ENCODE measurements at places on chromosomes 7 and 10.

DNA sequence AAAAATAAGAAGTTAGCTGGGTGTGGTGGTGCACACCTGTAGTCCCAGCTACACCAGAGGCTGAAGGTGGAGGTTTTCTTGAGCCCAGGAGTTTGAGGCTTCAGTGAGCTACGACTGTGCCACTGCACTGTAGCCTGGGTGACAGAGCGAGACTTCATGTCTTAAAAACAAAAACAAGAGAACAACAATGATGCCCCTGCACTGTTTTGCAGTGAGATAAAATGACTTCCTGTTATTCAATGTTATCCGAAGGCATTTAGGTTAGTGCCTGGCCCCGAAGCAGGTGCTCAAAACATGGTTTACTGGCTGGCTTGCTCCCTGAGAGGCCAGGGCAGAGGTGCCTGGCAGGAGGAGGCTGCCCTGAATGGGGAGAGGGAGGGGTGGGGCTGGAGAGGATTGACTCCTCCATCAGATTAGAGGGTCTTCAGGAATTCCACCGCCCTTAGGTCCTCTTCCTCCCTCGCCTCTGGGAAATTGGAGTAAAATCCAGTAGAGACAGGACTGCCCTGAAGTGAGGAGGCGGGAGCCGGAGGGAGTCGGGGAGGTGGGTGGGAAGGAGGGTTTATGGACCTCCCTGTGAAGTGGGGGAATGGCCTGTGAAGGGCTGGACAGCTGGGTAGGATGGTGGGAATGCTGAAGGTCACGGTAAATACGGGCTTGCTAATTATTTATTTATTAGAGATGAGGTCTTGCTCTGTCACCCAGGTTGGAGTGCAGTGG lies 6.8 kb upstream of the CLDN4 start:
- no peak for DNase-seq

- DNase-seq: no peak
Observed at GRCh38 chr10:84944187-84944586, 615.8 kb downstream of the CCSER2 start.

DNA sequence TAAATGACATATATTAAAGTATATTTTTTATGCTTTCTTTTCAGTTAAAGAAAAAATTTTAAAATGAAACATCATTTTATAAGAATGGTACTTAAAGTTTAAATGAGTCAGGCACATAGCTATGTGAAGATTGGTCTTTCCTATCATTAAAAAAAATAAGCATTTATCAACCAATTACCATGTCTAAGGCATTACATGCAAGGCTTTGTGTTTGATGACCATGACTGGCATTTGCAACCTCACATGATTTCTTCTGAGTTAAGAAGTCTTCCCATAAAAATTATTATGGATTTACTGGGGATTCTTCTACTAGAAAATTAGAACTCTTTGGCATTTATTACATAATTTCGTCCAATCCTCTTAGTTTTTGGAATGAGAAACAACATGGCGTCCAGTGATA lies 776.1 kb downstream of the MAGI2 start:
- no peak for DNase-seq

DNA sequence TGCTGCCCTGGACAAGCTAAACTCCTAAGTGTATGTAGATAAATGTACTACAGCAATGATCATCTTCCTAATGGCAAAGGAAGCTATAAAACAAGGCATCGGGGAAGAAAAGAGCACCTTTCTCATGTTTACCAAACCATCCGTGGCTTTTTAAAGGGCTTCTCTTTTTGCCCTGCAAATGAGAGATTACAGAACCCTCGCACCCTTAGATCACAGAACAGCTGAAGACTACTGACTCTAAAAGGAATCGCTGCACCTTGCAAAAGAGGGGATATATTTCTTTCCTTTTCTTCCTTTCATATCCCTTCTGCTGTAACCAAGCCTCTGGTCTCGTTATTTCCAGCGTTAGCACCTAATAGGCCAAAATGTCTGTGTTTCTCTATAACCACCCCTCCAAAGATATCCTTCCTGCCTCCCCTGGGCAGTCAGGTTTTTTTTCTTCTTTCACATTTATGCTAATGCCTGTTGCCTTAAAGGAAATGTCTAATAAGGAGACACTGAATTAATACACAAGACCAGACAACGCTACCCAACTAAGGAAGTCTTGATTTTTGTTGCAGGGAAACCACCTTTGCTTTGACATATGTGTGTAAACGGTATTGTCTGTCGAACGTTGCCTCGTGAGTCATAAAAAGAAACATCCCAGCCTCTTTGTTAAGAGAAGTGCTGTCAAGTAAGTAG lies 10.5 kb downstream of the ST8SIA6 start:
- no peak for DNase-seq

DNA sequence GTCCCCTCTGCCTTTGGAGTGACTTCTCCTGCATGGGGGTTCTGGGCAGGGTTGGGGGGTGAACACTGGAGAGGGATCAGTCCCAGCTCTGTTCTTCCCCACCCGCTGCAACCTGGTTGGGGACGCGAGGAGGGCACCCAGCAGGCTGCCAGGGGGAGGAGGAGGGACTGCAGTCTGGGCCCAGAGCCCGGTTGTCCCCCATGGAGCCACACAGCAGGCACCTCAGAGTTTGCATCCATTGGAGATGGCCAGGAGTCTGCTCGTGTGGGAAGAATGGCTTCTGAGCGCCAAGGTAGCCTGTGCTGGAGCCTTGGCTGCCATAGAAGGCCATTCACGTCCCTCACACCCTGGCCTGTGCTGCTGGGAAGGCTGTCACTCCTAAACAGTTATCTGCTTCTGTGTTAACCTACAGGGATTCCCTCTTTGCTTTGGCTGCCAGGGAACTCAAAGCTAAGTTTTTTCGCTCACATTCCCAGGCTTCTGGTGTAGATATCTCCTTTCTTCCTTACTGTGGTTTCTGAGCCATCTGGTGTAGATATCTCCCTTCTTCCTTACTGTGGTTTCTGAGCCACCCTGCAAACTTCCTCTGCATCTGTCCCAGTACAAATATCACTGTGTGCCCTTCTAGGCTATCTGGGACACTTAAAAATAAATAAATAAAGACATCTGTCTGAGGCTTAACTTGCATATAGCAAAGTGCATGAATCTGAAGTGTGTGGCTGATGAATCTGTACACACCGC lies 133.7 kb downstream of the LHPP start:
- no peak for DNase-seq

DNA sequence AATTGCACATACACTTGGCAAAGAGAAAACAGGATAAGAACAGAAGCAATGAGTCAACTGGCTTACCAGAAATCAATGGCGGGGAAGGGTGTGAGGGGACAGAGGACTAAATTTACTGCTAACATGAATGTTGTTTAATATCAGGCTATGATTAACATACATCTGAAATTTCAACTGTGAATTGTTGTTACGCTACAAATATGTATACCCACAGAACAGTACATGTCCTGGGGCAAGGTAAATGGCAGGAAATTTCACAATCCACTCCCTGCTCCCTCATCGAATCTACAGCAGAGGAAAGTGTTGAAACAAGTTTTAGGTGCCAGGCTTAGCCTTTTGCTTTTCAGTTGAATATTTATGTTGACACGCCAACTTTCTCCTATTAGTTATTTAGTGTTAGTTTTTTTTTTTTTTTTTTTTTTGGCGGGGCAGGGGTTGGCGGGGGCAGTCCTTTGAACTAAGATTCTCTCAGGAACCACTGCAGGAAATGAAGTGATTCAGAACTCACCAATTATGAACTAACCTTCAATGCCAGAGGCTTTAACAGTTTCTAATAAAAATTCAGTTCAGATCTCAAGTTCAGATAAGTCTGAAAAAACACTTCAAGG lies 99.0 kb downstream of the UBE2H start:
- DNase-seq: no peak

DNA sequence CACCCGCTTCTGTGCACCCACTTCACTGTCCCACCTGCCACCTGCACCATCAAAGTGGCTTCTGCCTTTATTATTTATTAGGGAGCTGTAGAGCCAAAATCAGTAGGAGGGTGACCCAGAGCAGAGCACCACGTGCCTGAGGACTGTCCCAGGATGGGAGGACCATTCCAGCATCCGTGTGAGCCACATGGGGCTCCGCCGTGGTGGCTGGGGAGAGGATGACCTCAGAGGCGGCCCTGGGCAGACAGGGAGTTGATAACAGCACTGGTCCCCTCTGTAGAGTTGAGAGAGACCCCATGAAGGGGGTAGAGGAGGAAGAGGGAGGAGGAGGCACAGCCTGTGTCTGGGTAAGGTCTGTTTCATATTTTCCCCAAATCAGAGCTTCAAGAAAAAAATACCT lies 8.7 kb upstream of the DPYSL4 start:
- DNase-seq: no peak

DNA sequence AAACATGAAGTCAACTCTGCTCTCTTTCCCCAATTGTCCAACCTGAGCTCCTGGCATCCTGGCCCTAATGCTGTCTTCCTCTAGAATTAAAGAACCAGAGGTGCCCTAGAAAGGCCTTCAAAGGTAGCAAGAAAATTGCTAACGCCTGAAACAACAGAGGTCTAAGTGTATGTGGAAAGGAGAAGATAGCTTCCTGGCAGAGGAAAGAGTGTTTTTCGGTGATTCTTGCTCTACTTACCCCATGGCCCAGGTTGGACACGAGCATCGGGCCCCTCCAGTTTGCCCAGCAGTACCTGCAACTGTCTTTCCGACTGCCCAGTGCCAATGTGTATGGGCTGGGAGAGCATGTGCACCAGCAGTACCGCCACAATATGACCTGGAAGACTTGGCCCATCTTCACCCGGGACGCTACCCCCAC lies 22.2 kb downstream of the MGAM2 start:
- no peak for DNase-seq
